ENCODE measurements at places on chromosomes 6 and 20.

GRCh38 chr6:134853111-134854055, 96.5 kb downstream of the ALDH8A1 start:
- DNase-seq: no peak

DNA sequence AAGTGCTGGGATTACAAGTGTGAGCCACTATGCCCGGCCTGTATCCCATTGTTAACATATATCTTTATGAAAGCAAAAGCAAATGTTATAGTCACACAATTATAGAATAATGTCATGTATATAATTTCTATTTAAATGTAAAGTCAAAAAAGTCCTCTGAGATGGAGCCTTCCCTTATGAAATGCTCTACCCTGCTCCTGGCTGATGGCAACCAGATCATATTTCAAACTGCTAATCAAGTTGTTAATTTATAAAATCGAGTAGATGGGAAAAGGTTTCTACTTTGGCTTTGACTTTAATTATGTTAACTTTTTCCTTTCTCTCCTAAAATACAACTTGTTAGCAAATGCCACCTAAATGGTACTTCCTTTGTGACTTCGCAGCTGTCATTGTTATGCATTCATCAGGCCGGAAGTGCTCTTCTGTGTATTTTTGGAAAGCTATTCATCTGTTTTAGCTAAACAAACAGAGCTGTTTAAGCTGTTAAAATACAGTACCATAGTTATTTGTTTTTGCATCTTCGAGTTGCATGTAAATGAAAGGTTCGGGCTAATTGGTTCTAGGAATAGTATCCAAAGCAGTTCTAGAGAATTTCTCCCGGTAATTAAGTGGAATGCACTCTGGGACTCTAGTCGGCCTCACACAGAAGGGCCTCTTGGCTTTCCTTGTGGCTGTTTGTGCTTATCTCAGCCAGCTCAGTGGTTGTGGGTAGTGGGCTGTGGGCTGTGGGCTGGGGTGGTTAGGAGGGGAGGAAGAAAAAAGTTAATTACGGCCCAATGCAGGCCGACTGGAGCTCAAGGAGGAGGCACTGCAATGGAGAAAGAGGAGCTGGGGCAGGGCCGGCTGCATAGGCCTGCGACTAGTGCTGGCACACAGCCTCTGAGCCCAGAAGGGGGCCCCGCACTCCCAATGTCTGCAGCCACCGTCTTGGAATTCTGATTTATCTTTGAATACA, 34.8 kb downstream of the SLC35D3 start:
- DNase-seq: peak; percentile 31

DNA sequence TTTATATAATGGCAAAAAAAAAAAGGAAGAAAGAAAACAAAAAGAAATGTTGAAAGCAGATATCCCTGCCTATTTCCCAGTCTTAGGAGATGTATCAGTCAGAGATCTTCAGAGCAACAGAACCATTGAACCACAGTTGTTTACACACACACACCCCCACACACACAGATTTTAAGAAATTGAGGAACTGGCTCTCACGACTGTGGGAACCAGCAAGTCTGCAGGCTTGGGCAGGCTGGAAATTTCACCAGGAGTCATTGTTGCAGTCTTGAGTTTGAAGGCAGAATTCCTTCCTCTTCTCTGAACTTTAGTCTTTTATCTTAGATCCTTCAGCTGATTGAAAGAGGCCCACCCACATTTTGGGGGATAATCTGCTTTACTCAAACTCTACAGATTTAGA, 380.9 kb downstream of the CDKAL1 start:
- no peak for DNase-seq

GRCh38 chr20:37920270-37920669, 17.3 kb downstream of the VSTM2L start:
- DNase-seq: no peak
